ENCODE measurements at places on chromosomes 2 and 18.

- DNase-seq = no peak
Observed at GRCh38 chr2:228599781-228600180, 418.3 kb upstream of the SPHKAP start.

- no peak for DNase-seq
Observed at GRCh38 chr2:223008162-223008561, 43.8 kb upstream of the KCNE4 start.

GRCh38 chr2:151902829-151903228 is 74.6 kb upstream of the ARL5A start:
- DNase-seq = no peak

GRCh38 chr2:144217853-144218633 is 301.9 kb downstream of the ZEB2 start:
- DNase-seq = no peak
